Suppressor macrophage treated with lipopolysaccharide for 1 hour (primary cell): ENCODE measurements at places on chromosomes 1 and 21.
A peak's percentile ranks its signal among the peaks of the same experiment; 100 is the strongest.

GRCh38 chr1:175341631-175342429 lies 149.3 kb upstream of the KIAA0040 start:
- DNase-seq, result no peak

GRCh38 chr1:117654493-117655219 lies 48.8 kb downstream of the TENT5C start:
- no peak for DNase-seq

- no peak for DNase-seq
Measured at GRCh38 chr1:41028034-41028642, 6.6 kb upstream of the SLFNL1 start.

GRCh38 chr1:102942324-102942723 lies 166.0 kb downstream of the COL11A1 start:
- no peak for DNase-seq

- DNase-seq, result no peak
Measured at GRCh38 chr1:150981805-150982712, at the start of gene ANXA9. Gene ANXA9 (plus strand): TSS chr1:150982292. CDS start chr1:150983106, 814 bp downstream.

DNA sequence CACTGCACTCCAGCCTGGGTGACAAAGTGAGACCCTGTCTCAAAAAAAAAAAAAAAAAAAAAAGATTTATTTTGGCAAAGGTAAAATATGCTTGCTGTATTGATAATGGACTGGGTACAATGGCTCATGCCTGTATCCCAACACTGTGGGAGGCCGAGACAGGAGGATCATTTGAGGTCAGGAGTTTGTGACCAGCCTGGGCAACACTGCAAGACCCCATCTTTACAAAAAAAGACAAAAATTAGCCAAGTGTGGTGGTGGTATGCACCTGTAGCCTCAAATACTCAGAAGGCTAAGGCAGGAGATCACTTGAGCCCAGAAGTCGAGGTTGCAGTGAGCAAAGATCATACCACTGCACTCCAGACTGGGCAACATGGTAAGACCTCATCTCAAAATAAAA lies 6.3 kb downstream of the SF3A3 start:
- no peak for DNase-seq

GRCh38 chr1:192516776-192517297 lies 58.7 kb upstream of the RGS1 start:
- peak; percentile 95 for DNase-seq

DNA sequence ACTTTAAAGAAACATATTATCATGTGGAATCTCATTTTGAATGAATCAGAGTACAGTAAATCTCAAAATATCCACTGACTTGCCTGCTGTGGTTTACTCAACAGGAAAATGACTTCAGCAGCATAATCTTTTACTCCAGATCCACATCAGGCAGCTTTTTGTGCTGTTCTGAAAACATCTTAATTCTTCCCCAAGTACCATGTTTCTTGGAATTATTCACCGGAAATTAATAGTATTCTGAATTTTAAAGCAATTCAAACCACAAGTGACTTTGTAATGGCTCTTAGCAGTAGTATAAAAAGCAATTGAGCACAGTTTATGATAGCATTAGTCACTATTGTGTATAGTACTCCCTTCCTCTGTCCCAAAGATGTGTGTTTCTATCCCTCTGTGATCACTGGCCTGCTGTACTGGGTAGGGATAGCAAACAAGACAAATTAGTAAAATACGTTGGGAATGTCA lies 64.2 kb upstream of the ERRFI1 start:
- peak; percentile 73 for DNase-seq

DNA sequence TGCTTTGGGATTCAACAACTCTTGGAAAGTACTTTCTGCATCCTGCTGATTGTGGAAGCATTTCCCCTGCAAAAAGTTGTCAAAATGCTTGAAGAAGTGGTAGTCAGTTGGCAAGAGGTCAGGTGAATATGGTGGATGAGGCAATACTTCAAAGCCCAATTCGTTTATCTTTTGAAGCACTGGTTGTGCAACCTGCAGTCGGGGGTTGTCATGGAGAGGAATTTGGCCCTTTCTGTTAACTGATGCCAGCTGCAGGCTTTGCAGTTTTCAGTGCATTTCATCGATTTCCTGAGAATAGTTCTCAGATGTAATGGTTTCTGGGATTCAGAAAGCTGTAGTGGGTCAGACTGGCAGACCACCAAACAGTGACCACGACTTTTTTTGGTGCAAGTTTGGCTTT lies 47.6 kb upstream of the GJA5 start:
- no peak for DNase-seq

GRCh38 chr1:91697861-91698260 lies 188.1 kb downstream of the TGFBR3 start:
- no peak for DNase-seq

DNA sequence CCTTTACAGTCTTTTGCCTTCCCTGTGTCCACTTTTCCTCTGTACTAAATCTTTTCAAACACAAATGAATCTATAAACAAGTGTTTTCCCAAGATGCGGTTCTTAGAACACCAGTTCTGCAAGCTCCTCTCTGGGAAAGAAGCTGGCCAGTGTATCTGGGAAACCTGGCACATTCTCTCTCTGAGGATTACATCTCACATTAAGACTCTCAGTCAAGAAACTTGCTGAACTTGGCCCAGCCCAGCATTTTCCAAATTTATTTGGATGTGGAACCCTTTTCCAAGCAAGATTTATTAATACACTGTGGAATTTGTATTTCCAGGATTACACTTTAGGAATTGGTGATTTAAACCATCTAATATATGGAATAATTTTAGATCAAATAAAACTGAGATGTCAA lies 105.7 kb downstream of the ZNF281 start:
- no peak for DNase-seq

DNA sequence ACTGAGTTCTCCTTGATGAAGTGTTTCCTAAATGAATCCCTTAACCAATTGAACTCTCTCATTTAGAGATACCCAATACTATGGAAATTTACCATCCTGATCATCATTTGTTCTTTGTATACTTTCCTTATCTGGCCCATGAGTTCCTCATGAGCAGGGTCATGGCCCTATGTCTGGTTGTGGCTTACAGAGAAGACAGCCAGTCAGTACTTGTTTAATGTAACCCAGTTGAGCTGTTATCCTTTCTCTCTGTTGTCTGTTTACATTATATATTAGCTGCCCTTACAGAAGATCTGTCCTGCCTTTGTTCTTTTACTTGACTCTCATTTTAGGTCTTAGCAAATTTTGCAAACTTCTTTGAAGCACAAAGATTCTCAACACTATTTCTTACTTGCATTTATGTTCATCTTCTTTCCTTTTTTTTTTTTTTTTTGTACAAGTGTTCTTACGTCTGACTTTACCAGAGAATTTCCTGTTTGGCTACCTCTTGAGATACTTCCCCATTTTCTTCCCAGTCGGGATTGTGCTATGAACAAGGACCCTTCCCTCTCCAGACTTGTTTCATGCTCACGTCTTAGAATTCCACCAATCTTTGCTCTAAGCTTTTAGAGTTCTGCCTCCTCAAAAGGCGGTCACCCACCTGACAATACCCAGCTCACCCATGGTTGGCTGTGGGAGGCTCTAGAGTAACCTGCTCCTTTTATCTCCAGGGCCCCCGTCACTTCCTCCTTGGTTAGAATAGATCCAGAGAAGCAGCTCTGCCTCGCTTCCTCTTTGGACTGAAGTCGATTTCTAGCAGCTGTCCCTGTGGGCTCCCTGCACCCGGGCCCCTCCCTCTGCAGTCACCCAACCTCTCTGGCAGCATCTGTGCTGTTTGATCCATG lies 53.6 kb upstream of the RUNX1 start:
- peak; percentile 70 for DNase-seq

GRCh38 chr1:218743861-218744505 lies 398.8 kb downstream of the TGFB2 start:
- no peak for DNase-seq

GRCh38 chr21:32765058-32765457 lies 6.5 kb downstream of the PAXBP1 start:
- DNase-seq, result no peak

DNA sequence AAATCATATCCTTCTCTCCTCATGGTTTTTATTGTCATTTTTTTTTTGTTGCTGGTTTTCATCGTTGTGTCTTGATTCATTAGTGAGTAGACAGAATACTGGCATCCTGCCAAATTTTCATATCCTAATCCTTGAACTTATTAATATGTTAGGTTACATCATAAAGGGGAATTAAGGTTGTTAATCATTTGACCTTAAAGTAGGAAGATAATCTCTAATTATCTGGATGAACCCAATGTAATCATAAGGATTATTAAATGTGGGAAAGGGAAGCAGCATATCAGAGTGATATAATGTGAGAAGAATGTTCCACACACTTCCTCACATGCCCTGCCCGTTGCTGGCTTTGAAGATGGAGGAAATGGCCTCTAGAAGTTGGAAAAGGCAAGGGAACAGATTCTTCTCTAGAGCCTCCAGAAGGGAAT lies 299.7 kb downstream of the HMCN1 start:
- DNase-seq, result no peak

DNA sequence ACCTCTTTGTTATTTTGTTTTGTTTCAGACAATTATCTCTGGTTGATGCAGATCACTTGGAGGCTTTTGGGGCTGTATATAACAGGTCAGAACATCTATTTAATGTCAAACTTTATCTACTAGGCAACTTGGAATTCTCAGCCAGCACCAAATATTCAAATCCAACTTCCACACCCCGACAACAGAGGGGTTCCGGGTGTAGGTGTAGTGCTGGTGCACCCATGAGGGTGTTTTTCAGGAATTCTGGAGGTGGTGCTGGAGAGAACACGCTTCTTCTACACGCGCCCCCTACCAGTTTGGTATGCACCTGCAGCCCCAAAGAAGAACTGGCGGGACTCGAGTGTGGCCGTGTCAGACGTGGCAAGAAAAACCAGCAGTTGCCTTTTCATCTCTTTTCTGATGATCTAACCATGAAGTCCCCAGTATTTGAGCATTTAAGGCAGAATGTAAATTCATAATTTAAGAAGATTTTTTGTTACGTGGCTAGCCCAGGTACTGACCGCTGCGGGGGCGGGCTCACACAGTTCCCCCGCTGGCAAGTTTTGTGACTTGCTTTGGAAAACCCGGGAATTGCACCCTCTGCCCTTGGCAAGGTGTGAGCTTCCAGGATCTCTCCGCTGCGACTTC lies 462 bp upstream of the TLCD4 start:
- peak; percentile 25 for DNase-seq

- DNase-seq, result peak; percentile 94
Measured at GRCh38 chr1:202692959-202693555, 17.2 kb downstream of the SYT2 start.

DNA sequence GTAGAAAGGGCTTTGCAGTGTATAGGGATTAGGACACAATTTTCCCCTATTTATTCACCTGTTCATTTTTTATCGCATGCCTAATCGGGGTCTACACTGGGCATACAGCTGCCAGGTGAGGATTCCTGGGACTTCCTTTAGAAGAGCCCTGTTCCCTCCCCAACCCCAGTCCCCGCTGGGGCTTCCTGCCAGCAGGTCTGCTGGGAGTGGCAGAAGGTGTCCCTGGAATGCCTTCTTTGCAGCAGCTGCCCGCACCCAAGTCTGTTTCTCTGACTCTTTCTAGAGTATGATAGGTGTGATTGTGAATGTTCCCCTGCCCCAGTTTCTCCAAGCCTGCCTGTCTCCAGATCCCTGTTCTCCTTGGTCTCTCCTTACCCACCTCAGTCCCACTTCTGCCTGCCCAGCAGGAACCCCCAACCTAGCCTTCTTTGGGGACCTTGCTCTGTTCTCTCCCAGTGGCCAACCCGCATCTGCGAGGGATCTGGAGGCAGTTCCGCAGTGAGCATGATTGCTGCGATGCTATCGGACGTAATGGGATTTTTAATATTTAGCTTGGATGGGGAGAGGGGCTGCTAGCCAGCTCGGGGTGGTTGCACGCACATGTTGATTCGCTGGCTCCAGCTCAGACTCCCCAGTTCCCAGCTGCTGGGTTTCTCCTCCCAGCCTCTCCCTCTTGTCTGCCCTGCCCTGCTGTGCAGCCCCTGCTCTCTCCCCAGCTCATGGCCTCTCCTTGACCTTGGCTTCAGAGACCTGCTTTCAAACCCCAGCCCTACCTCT lies 79.8 kb downstream of the EPHB2 start:
- DNase-seq, result no peak

GRCh38 chr1:237786066-237786719 lies 104.5 kb downstream of the ZP4 start:
- no peak for DNase-seq

GRCh38 chr1:150173141-150173585 lies 23.4 kb downstream of the PLEKHO1 start:
- DNase-seq, result no peak

GRCh38 chr1:154669464-154670282 lies 61.7 kb upstream of the ADAR start:
- peak; percentile 85 for DNase-seq

- no peak for DNase-seq
Measured at GRCh38 chr21:44052830-44053226, 40.7 kb downstream of the TRAPPC10 start.

GRCh38 chr1:81556968-81557367 lies 243.8 kb upstream of the ADGRL2 start:
- DNase-seq, result no peak

DNA sequence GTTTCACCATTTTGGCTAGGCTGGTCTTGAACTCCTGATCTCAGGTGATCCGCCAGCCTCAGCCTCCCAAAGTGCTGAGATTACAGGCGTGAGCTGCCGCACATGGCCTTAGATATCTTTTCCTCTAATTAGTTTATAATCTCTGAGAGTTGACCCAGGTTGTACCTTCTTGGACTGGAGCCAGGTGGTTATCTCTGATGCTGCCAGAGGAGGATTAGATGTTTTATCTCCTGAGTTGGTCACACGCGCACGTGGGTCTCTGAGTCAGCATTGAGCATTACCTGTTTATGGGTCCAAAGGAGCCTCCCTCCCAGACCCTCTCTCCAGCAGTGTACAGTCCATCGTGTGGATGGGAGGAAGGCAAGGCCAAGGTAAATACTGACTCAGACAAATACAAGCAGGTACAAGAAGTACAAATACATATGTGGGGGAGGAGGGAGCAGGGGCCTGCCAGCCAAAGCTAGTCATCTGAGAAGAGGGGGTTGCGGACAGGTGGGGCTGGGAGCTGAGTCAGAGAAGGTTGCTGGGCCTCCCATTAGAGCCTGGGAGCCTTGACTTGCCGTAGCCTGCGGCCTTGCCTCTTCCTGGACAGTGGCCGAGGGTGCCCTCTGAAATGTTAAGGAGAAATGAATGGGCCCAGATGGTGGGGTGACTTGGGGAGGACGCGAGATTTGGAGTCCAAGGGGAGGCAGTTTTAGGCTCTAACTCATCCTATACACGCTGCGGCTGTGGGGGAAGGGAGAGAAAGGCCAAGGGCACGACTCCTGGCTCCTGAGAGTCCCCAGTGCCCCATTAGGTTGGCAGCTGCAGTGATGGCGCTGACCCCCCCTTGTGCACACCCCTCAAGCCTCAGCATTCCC lies 13.1 kb downstream of the IL6R start:
- DNase-seq, result no peak

- DNase-seq, result no peak
Measured at GRCh38 chr21:44757731-44758130, 43.9 kb downstream of the UBE2G2 start.
